GOT3 (cell line): ENCODE measurements at places on chromosomes 7 and 10.
A peak's percentile ranks its signal among the peaks of the same experiment; 100 is the strongest.

GRCh38 chr7:129273936-129274335 is 49.1 kb downstream of the AHCYL2 start:
- no peak for DNase-seq

- no peak for DNase-seq
These were observed 51.4 kb downstream of the PLPP4 start for GRCh38 chr10:120508393-120508792.

DNA sequence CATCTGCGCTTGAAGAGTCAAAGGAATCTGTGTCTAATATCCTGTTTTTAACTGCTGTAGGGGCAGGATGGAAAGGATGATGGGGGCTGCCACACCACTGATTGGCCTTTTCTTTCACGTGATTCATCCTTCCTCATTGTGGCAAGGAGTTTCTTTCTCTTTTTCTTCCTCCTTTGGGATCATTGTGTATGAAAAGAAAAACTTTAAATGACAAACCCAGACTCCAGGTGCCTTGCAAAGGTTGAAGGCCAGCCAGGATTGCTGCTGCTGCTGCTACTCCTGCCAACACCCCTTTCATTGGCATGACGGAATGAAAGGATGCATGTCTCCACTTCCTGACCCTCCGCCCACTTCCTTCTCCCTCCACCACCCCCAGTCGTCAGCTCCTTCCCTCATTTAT is 6.5 kb upstream of the OIT3 start:
- DNase-seq: no peak

DNA sequence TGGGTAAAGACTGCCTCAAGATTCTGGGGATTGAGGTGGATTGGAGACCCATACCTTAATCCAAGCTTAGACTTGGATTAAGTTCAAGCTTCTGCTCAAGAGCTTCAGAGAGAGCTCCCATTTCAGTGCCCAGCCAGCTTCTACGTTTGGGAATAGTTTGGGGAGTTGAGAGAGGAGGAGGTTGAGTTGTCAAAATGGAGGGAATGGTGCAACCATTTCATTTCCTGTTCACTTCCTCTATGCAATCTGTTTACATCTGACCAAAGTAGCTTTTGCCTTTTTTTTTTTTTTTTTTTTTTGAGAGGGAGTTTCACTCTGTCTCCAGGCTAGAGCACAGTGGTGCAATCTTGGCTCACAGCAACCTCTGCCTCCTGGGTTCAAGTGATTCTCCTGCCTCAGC is 65.8 kb downstream of the ENTPD1 start:
- no peak for DNase-seq

DNA sequence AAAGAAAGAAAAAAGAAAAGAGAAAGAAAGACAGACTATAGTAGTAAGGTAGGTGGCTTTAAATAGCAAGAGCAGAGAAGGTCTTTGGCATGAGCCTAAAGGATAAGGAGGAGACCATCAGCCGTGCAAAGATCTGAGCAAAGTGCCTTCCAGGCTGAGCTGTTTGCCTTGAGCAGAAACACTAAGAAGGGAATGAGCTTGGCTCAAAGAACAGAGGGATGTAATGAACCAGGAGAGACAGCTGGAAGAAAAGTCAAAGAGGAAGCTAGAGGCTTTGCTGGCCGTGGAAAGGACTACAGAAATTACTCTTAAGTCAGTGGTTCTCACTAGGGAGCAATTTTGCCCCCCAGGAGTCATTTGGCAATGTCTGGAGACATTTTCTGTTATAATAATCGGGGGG is 228.6 kb downstream of the FGFR2 start:
- no peak for DNase-seq

DNA sequence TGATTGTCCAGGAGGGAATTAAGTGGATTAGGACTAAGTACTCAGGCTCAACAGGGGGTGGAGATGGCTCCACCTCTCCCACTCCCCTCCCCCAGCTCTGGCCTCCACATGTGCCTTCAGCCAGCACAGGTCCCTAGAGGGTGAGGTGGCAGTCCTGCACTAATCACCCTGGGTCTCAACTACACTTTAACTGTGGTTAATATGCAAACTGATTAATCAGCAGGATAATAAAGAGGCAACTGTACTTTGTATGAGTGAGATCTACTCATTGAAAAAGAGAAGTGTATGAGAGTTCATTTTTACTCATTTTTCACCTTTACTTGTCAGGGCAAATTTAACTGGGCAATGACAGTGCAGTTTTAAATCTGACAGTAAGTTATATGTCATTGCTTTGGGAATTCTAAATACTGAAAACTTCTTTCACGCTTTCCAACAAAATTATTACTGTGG is 223.8 kb upstream of the CCDC6 start:
- no peak for DNase-seq

GRCh38 chr7:134771889-134772288 is 7.5 kb upstream of the CALD1 start:
- DNase-seq: no peak

GRCh38 chr7:133313575-133313974 is 60.7 kb downstream of the EXOC4 start:
- no peak for DNase-seq

DNA sequence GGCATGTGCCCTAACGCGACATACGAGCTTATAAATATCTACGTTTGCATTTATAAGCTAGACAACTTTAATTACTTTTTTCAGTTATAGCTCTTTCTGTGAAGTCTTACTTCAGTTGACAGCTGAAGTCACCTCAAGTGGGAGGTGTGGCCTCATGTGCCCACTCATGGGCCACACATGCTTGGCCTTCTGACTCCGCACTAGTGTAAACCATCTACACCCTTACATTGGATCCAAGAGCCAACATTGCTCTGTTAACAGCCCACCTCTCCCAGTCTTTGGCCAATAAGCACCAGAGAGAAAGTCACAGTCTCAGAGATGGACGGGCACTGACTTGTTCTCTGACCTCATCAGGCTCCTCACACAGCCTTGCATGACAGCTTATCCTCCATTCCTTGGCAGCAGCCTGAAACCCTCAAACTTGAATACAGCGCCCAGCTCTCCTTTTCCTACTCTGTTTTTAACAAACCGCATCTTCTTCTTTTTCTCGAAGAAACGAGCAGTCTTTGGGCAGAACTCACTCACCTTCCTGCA is 70.9 kb upstream of the AMPH start:
- DNase-seq: no peak

GRCh38 chr10:112278871-112279270 is 4.3 kb upstream of the TECTB start:
- no peak for DNase-seq

DNA sequence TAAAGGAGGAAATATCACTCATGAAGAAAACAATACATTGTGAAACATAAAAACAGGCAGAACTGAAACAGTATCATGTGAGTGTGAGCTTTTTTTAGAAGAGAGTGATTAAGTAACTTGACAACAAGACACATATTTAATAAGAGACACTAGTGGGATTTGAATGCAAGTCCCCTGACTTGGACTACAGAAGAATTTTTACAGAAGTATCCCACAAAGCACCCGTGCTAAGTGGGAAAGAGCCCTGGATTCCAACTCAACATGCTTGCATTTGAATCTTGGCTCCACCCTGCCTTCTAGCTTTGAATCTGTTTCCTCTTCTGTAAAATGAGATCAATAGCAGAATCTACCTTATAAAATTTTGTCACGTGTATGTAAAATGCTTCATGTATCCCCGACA is 166.2 kb downstream of the ZNF365 start:
- DNase-seq: no peak

DNA sequence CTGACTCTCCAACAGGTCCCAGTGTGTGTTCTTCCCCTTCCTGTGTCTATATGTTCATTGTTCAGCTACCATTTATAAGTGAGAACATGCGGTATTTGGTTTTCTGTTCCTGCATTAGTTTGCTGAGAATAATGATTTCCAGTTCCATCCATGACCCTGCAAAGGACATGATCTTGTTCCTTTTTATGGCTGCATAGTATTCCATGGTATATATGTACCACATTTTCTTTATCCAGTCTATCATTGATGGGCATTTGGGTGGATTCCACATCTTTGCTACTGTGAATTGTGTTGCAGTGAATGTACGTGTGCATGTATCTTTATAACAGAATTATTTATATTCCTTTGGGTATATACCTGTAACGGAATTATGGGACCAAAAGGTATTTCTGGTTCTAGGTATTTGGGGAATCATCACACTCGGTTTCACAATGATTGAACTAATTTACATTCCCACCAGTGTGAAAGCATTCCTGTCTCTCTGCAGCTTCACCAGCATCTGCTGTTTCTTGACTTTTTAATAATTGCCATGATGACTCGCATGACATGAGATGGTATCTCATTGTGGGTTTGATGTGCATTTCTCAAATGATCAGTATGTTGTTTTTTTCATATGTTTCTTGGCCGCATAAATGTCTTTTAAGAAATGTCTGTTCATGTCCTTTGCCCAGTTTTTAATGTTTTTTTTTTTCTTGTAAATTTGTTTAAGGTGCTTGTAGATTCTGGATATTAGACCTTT is 60.2 kb downstream of the LSMEM1 start:
- DNase-seq: no peak

DNA sequence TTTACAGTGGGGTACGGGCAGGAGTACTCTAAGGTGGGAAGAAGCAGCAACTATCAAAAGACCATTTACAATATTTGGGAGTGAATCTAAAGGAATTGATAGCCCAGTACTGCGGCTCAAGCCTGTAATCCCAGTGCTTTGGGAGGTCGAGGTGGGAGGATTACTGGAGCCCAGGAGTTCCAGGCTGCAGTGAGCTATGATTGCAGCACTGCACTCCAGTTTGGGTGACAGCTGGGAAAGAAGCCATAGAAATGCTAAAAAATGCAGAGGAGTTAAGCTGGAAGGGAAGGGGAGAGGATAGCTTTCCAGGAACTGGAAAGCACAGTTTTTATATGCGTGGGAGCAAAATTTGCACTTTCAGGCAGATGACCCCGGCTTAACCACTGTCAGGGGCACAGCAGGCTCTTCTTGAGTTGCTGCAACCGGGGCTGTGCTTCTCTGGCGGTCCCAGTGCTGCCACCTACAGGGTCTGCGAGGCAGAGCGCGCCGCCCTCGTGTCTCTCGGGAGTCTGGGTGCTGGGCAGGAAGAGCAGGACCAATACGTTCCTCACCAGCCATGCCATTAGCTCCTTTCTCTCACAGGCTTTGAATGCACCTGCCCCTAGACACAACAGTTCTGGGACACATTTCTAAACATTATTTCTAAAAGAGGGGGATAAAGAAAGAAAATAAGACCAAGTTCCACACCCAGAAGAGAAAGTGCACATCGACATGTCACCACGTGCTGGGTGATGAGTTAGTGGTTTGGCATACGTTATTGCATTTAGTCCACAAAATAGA is 10.1 kb upstream of the BMPER start:
- peak; percentile 54 for DNase-seq

- DNase-seq: no peak
These were observed 74.8 kb downstream of the PARD3 start for GRCh38 chr10:34740321-34740720.

GRCh38 chr10:57338823-57339558 is 928.7 kb downstream of the IPMK start:
- DNase-seq: no peak

- DNase-seq: no peak
These were observed 23.7 kb downstream of the CRHR2 start for GRCh38 chr7:30658479-30659074.

GRCh38 chr10:49184642-49185111 is 3.5 kb downstream of the TMEM273 start:
- no peak for DNase-seq

DNA sequence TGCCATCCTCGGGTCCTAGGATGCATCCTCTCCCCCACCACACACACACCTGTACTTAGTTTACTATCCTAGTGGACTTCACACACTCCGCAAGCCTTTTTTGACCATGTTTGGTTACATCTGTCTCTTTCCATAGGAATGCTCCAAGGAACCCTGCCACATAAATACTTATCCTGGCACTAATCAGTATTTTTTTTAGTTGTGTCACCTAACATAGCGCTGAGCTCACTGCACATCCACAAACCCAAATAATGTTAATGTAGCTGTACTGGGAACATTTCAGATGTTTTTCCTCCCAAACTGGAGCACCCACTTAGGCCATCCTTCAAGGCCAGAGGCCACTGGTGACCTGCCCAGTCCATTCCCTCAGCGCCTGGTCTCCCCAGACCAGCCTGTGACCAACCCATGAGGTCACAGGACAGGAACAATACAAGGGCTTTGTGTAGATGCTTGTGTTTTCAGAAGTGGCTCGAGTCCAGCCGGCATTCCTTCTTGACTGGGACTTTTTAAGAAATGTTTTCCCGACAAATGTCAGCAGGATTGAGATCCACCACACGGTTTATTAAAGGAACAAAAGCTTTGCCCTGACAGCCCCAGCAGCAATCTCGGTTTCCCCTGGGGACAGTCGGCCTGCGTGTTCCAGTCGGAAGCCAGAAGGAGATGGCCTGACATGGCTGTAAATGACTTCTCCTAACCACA is 181.4 kb downstream of the JCAD start:
- no peak for DNase-seq

DNA sequence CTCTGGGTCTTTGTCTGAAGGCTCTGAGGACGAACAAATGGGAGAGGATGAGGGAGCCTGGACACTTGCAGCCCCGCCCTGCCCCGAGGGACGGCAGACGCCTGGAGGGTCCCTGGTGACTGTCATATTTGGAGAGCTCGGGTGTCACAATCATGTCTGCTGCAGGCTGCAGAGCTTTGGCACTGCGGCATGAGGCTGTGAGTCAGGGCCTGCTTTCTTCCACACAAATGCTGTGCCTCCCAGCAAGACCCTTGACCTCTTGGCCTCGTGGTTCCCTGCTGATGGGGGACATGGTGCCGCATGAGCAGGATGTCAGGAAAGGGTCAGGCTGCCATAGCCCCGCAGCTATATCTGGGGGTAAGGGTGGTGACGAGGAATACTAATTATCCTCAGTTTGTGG is 64.9 kb upstream of the PPIF start:
- no peak for DNase-seq

DNA sequence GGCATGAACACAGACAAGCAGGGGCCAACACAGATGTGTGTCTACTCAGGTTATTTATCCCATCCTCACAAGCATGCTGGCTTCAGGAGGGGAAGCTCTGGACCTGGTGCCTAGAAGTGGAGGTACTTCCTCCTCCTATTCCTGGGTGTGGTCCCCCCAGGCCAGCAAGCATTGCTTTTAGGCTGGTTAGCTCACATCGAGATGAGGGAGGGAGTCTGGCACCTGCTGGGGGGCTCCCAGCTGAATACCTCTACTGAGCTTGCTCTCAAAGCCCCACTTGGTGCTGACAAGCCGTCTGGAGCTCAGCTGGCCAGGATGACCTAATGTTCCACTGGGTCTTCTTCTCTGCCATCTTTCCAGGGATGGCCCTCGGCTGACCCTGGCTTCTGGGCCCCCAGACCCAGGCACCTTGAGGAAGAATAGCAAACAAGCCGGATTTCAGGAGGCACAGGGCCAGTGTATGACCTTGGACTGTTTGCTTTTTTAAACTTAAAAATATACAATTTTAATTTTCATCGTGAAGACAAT is 26.8 kb downstream of the FAM241B start:
- no peak for DNase-seq

DNA sequence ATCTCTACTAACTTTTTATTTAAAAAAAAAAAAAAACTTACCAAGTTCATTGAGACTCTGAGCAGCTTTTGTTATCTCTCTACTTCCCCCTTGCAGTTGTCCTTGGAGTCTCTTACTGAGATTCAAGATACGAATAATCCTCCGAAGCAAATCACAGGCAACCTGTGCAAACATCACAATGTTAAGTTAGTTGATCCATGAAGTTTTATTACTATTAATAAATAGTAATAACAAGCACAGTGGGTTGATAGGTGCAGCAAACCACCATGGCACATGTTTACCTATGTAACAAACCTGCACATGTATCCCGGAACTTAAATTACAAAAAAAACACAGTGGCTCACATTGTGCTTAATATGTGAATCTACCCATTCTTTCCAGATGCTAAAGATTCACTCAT is 36.5 kb downstream of the COG5 start:
- DNase-seq: no peak
